ENCODE measurements at places on chromosomes 4 and X.

GRCh38 chr4:85787133-85787532 lies 312.2 kb downstream of the ARHGAP24 start:
- DNase-seq = no peak

GRCh38 chr4:151618858-151619257 lies 141.9 kb downstream of the GATB start:
- no peak for DNase-seq

DNA sequence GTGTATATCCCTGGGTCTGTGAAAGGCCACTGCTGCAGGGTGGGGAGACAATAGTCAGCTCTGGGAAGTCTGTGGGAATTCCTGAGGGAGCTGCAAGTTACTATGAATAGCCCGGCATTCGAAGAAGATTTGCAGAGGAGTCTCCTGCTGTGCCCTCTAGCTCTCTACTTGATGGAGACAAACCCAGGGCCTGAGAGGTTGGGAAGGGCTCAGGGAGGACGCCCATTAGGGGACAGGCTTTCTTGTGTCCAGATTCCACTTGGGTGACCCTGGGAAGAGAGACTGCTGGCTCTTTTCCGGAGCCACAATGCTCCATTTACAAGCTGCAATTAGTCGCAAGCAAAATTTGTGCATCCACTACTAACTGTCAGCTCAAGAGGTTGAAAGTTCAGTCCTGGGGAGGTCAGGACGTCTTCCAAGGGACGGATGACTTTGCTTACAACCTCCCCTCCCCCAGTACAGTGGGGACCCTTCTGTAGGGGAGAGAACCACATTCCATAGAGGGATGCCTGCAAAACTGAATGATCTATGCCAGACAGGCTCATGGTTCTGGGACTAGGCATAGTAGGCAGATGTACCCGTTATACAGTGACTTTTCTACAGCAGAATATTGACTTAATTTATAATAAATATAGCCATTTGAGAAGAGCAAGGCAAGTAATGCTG lies 48.2 kb upstream of the PHOX2B start:
- no peak for DNase-seq

- no peak for DNase-seq
Observed at GRCh38 chr4:172686021-172686420, 482.6 kb upstream of the GALNT7 start.

DNA sequence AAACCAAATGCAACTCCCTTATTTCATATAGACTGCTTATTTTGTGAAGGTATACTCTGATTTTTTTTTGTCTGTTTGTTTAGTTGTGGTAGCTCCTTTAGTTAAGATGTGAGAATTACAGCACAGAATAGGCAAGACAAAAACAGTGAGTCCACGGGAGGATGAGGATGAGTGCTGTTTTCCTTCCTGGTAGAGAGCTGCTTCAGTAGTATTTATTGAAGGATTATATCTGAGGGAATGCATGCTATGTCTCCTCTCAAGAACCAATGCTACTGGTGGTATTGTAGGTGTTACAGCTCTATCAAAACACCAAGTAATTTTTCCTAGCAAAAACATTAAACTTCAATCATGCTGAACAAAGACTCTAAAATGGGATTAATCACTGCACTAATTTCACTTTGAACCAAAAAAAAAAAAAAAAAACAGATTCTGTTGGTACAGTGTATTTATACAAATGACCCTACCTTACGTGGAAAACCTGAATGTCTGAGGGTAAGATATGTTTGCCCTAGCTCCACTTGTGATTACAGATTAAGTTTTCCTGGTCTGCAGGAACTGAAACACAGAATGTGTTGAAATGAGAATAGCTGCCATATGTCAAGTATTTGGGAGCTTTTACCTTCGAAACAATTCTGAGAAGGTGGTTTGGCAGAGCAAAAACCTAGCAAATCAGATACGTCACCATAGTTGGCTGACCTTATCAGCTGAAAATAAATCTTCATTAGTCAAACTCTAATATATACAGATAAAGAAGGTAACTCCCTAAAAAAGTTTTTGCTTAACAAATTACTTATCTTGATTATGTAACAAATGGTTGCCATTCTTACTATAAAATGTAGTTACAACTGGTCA lies 40.3 kb downstream of the PPP3CA start:
- DNase-seq = no peak

- DNase-seq = no peak
Observed at GRCh38 chr4:2806390-2807355, 13.8 kb downstream of the SH3BP2 start.

DNA sequence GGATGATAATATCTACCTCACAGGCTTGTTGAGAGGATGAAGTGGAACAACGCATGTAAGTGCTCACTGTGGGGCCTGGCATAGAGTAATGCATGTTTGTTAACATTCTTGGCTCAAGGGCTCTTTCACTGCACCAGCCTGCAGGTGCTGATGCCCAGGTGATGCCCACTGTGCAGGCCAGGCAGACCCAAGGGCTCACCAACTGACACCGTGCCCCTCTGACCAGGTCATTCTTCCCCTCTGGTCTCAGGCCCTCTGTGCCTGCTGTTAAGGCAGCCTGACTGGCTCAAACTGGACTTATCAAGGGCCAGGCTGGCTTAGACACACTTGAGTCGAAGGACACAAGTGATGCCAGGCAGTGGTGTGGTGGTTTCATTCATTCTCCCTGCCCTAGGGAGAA lies 90.5 kb downstream of the PJA1 start:
- DNase-seq = no peak

GRCh38 chr4:78432896-78433295 lies 118.7 kb upstream of the ANXA3 start:
- no peak for DNase-seq

DNA sequence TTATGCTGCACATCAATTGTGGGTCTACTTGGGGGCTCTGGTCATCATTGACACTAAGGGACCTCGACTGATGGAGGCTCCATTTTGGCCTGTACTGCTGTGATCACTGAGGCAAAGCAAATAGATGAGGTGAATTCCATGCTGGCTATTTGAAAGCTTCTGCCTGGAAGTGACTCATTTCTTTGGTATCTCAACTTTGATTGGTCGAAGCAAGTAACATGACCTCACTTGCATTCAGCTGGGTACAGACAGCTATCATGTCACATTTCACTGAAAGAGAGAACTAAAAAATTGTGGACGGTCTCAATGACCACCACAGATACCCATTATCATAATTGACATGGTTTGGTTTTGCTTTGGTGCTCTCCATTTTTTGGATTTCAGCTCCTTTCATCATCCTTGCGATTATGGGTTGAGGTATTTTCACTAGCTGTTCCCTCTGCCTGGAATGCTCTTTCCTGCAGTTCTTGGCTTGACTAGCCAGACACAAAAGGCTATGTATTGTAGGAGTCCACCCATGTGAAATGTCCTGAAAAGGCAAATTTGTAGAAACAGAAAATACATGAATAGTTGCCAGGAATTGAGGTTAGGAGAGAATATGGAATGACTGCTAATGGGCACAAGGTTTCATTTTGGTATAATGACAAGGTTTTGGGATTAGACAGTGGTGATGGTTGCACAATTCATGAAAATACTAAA lies 369.2 kb upstream of the LCORL start:
- no peak for DNase-seq

DNA sequence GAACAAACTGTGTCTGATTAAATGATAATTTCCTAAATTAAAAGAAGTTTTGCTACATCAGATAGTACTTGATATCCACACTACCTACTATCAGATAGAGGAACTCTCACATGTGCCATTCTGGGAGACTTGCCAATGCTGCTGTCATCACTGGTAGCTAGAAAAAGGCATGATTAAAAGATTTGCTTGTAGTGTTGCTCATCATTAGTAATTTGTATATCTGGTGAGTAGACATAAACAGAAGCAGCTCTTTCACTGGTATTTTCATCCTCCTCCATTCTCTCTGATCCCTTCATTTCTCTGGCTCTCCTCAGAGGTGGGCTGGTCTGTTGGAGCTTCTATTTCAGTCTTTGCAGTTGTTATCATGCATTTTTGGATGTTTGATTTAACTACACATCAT lies 56.0 kb downstream of the SPRY1 start:
- DNase-seq = no peak

GRCh38 chrX:150035531-150035930 lies 97.2 kb upstream of the EOLA2 start:
- no peak for DNase-seq

DNA sequence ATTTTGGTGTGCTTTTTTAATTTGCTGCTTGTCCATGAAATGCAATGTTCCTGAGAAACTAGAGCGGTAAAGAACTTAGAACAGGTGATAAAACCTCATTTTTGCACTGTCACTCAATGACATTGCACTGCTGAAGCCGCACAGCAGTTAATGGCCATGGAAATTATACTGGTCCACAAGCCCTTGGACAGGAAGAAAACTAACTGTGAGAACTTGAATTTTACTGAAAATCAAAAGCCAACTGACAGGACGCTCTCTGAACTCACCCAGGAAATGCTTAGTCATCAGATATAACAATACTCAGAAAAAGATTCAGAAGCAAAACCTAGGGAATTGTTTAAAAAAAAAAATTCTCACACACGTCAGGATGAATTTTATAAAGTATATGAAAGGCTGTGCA lies 246.4 kb upstream of the SLC7A11 start:
- no peak for DNase-seq

GRCh38 chrX:154780968-154781367 lies 18.3 kb downstream of the DKC1 start:
- DNase-seq = no peak

GRCh38 chr4:90127706-90128345 lies 632 bp downstream of the CCSER1 start:
- peak; percentile 1 for DNase-seq

- DNase-seq = no peak
Observed at GRCh38 chr4:163697121-163697520, 202.6 kb downstream of the TMA16 start.

DNA sequence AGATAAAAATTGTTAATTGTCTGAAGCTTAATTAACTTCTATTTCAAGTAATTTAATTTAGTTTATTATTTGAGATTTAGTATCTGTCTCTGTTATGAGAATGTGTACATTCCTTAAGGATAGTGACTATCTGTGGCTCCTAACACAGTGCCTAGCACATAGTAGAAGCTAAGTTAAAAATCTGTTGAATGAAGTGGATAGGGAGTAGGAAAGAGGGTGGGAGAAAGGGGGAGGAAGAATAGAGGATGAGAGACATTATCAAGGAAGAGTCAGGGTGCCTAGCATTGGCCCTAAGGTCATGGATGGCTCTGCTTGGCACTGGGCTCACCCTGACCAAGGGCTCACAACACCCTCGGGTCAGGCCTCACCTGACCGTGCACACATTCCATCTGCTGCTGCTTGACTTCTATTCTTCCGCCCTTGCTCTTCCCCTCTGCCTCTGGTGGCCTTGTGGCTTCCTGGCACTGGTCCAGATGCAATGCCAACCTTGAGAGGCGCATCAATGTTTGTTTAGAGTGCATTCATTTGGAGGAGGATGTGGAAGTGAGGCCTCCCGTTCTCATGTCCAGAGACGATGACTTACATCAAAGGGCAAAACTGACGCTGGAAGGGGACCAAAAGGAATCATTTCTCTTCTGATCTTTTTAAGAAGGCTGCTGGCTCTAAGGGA lies 42.3 kb downstream of the TRIM2 start:
- no peak for DNase-seq

DNA sequence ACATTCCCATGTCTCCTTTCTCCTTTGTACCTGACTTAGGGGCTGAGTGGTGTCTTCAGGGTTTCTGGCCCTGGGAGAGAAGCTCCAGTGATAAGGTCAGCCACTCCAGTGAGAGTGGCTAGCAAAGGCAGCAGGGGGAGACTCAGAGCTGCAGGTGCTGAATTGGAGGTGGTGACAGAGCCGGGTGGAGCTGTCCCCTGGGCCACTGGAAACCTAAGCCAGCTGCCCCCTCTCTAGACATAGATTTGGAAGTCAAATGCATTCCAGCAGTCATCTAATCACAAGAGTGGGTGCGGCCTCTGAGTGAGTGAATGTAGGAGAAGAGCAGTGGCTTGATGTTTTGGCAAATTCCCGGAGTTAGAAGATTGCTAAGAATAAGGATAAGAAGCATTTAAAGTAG lies 28.5 kb downstream of the TRIM2 start:
- DNase-seq = no peak

- DNase-seq = no peak
Observed at GRCh38 chr4:139893801-139894200, 228.2 kb downstream of the MGST2 start.

DNA sequence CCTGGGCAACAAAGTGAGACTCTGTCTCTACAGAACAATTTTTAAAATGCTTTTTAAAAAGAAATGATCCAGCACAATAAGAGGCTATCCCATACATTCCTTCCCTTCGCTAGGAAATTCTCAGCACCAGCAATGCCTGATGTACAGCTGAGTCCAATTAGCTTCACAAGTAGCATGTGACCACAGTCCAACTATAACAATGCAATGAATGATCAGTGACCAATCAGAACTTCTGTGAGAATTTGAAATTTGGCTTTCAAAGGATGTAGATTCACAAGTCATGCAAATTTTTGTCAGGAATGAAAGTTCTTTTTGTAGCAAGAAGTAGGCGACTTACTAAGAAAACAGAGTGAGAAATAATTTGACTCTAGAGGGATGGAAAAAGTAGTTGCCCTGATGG lies 278.5 kb upstream of the UGT8 start:
- no peak for DNase-seq

DNA sequence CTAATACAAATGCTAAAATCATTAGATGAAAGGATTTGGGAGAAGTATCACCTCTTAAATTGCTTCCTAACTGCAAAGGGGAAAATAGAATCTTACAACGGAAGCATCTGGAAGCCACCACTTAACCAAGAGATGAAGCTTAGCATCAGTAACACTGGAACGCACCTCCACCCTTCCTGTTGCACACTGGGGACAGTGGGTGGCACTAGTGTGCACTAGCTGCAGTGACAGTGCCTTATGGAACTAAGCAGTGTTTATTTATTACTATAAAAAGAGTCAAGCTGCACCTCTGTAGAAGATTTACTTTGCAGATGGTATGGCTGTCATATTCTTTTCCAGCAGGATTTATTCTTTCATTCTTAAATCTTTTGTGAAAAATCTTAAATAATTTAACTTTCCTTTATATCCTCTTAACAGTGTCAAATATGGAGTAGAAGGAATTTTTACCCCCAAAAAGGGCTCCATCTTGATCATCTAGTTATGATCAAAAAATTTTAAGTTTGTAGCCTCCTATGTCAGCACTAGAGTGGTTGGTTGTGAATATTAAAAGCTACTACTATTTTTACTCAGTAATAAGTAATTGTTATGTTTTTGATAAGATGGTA lies 76.7 kb downstream of the SCD5 start:
- peak; percentile 29 for DNase-seq

- DNase-seq = no peak
Observed at GRCh38 chr4:47217291-47217690, 185.9 kb downstream of the GABRB1 start.

- DNase-seq = no peak
Observed at GRCh38 chrX:34382416-34382815, 250.3 kb upstream of the FAM47A start.

DNA sequence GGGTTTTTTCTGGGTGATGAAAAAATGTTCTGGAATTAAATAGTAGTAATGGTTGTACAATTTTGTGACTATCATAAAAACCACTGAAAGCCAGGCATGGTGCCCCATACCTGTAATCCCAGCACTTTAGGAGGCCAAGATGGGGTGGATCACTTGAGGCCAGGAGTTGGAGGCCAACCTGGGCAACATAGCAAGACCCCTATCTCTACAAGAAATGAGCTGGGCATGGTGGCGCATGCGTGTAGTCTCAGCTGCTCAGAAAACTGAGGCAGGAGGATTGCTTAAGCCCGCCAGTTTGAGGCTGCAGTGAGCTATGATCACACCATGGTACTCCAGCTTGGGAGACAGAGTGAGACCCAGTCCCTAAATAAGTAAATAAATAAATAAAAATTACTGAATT lies 58.3 kb upstream of the TMEM131L start:
- no peak for DNase-seq

GRCh38 chr4:186627226-186627865 lies 72.0 kb upstream of the MTNR1A start:
- DNase-seq = no peak

GRCh38 chrX:43728966-43729365 lies 72.9 kb downstream of the MAOA start:
- DNase-seq = no peak

All from activated CD4-positive, alpha-beta T cell treated with anti-CD3 and anti-CD28 coated beads, Interleukin-2, amount 50 U/mL, for 48 hours (primary cell).